ENCODE measurements at places on chromosomes 6 and 20. TPM values are rescaled to one million over a fixed set of nuclear protein-coding genes. Genes with fewer than 3 reads are reported as not detected.

TNNC2 gene
- 0.30 TPM for polyA plus RNA-seq

CCDC170 gene
- 0.08 TPM for polyA plus RNA-seq

ENPP3 gene
- polyA plus RNA-seq, result 0.07 TPM

NOTCH4 gene
- 42.2 TPM for polyA plus RNA-seq

SLC22A2 gene
- not detected for polyA plus RNA-seq

KIAA1755 gene
- 2.1 TPM for polyA plus RNA-seq

DEFB124 gene
- polyA plus RNA-seq, result 0.76 TPM

ADAM33 gene
- 21.2 TPM for polyA plus RNA-seq

SLC52A3 gene
- polyA plus RNA-seq, result 1.7 TPM

EYA4 gene
- 3.6 TPM for polyA plus RNA-seq

DNA sequence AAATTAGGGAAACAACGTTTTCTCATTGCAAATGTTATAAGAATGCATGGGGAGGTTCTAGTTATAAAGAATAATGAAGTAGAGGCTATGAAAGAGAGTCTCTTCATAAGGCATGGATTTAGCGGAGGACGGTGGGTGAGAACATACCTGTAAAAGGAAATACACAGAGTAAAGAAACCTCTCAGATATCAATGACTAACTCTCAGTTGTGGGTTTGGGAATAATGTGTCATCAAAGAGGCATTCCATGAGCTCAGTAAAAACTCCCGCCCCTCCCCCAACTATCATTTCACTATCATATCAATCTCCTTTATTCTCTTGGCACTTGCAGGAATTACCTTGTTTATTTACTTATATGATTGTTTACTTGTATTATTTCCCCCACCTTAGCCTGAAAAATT lies 695.4 kb downstream of the PTPRT start:
- DNase-seq, result no peak

DNA sequence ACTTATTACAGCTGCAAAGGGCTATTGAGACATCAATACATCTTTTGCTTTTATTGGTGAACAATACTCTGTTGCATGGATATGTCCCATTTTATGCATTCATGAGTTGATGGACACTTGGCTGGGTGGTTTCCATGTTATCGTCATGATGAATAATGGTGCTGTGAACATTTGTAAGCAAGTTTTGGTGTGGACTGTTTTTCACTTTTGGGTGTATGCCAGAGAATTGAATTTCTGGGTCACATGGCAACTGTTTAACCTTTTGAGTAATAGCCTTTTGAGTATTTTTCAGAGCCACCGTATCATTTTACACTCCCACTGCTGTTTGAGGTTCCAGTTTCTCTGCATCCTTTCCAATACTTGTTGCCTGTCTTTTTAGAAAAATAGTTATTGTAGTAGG lies 107.0 kb downstream of the JARID2 start:
- DNase-seq, result no peak

DNA sequence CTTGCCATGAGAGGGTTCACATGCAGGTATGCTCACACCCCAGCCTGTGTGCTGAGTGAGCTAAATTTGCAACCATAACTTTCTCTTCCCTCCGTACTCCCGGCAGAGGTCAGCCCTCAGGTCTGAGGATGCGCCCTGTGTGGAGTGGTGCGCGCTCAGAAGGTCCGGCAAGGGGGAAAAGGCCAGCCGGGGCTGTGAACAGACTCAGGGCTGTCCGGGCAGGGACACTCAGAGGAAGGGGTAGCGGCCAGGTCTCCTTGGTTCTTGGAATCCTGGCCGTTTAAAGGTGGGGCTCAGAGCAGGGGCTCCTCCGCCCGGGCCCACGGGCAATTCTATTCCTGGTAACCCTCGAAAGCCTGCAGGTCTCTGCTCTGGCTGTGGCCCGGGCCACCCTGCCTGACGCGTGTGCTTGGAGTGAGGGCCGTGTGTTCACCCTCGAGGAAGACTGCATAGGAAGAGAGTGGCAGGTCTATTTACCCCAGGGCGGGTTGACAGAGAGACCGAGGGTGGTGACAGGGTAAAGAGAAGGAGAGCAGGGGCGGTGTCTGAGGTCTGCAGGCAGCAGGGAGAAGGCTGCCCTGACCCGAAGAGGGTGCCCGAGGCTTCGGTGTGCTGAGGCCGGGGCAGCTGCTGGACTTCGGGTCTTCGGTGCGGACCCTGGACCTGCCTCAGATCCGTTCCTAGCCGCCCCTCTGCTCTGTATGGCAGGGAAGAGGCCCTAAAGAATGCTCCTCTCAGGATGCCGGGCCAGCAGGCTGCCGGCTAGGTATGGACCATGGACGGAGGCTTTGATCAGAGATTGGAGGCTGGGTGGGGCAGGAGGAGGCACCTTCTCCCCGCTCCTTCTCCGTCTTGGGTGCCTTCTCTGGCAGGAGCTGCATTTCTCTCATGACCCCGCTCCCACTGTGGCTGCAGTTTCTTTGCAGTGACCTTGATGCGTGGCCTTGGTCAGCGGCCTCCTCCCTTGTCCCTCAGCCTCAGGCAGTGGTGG lies 131.1 kb upstream of the ARMC2 start:
- no peak for DNase-seq

DNA sequence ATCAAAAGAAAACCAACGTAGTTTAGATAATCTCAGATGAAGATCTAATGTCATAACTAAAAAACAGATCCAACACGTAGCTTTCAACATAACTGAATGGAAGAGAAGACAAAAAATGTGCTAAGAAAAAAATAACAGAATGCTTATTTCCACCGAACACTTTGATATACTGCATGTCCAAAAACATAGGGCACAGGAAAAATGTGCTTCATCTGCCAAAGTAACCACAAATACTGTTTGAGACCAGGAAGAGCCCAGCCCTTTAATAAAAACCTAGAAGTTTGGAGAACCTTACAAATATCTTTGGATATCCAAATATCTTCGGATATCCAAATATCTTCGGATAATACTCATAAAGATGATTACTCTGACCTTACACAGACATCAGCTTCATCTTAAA lies 19.8 kb downstream of the LAMA4 start:
- no peak for DNase-seq

GRCh38 chr6:164507206-164507940 lies 802.0 kb downstream of the C6orf118 start:
- no peak for DNase-seq

DNA sequence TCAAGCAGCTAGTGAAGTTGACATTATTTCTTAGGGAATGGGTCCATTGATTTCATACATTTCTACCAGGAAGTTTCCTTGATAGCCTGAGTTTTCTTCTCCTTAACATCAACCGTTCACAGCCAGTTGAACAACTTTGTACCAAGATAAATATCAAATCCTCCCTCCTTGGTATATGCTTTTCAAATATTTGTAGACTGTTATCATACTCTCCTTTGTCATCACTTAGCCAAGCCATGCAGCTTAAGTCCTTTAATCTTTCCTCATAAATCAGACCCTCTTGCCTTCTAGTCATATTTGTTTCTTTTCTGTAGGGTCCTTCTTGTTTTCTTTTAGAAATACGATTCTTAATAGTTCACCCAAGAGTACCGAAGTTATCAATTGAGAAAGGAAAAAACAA lies 25.6 kb downstream of the RFX6 start:
- DNase-seq, result no peak

DNA sequence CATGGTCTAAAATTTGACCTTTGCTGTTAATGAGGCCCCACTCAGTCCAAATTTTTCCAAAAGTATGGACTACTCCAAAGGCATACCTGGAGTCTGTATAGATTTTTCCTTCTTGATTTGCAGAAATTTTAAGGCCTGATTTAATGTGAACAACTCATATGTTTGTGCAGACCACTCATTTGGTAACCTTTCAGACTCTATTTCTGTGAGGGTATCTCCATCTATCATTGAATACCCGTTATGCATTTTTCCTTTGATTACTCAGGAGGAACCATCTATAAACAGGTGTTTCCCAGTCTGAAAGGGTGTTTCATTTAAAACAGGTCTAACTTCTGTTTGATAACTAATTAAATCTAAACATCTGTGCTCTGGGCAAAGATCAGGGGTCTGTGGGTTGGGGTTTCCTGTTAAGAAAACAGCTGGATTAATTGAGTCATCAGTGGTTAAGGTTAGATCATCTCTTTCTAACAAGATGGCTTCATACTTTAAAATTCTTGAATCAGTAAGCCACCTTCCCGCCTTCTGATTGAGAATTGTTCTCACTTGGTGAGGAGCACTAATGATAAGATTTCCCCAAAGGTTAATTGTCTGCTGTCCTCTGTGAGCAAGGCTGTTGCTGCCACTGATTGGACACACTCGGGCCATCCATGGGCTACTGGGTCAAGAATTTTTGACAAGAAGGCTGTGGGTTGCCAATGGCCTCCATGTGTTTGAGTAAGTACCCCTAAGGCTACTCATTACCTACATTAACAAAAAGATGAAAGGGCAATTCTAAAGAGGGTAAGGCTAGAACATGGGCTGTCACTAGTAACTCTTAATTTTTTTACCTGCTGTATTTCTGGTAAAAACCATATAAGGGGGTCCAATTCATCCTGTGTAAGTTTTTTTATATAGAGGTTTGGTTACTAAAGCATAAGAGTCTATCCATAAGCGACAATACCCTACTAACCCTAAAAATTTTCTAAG lies 24.1 kb downstream of the HLA-B start:
- no peak for DNase-seq

DNA sequence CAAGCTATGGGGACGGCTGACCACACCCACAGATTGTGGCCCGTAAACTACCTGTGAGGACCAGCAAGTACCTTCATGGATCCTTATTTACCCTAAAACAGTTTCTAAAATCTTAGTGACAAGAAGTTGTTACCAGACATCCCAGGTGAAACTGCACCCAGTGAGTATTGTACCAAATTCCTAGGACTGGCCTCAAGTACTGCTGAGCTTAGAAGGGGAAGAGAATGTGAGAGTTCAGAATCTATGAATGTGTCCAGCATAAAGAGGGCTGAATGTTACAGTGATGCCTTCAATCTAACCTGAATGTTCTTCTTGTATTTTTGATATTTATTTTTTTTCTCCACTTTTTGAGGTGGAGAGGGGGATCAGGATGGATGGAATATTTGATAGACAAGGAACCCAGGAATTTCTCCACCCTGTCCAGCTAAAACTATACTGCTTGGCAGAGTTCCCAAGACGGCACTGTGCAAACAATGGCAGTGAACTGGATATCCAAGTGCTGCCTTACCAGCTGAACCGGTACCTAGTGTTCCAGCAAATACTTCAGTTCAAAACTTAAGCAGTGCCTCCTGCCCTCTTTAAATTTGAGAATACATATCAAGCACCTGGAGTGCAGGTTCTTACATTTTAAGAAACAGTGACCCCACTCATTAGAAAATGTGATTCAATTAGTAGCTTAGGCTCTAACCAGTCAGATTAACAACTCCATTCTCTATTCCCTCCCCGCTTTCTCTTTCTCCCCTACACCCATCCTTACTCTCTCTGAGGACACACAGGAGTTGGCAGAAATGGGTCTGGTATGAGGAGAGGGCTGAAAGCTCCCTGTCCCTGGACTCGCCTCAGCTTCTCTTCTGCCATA lies 427.3 kb upstream of the FLRT3 start:
- no peak for DNase-seq

DNA sequence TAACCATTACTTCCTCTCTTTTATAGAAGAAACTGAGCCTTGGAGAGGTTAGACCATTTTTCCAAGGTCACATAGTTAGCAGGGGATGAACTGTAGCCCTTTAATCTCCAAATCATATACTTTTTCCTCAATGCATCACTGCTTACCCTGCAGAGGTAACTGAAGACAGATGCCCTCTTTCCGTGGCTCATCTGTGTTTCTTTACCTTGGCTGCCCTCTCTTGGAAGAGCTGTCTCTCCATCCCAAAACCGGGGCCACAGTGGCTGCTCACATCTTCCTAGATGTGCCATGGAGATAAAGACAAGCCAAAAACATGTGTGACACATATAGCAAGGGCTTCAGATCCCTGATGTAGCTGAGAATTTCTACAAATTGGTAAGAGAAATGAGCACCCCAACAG lies 581 bp upstream of the ALDH8A1 start:
- no peak for DNase-seq

DNA sequence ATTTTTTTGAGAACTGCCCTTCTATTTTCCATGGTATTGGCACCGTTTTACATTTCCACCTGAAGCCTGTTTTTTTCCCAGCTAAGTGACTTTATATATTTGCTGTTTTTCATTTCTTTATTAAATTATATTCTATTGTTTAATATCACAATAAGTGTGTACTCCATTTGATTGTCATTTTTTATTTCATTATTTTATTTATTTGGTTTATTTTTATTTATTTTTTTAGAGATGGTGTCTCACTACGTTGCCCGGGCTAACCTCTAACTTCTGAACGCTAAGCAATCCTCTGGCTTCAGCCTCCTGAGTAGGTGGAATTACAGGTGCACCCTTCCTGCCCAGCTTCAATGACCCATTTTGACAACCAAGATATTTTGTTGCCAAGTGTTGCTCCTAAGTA lies 202.6 kb downstream of the SIM1 start:
- DNase-seq, result no peak

GRCh38 chr6:47438481-47439347 lies 38.9 kb upstream of the CD2AP start:
- DNase-seq, result peak; percentile 41

DNA sequence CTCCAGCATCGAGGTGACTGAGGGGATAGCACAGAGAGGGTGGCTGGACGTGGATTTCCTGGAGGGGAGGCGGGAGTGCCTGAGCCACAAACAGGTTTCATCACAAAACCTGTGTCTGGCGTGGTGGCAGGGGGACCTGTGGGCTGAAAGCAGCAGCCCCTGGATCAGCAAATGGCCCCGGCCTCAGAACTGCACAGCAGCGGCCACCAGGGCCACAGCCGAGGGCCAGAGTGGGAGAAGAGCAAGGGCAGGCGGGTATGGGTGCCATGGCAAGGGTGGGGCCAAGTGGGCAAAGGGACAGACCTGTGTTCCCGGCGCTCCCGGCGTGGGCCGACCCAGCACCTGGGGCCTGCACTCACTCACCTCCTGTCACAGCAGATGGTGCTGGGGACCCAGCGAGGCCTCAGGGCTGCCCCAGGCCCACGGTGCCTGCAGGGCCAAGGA lies 19.0 kb downstream of the NTSR1 start:
- peak; percentile 61 for DNase-seq

DNA sequence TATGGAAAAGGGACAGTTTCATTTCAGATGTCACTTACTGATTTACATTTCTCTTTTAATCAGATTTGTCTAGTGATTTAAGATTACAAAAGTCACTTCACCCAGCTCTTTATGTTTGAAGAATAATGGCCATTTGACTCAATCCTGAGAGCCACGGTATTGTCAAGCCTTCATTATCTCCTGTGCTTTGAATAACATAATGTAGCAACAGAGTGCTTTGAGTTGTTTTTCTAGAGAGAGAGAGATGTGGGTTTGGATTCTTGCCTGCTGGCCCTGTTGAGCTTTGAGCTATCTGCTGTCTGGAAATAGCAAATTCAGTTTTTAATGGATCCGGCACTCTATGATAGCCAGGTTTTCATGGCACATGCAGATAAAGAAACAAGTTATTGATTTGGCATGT lies 478.4 kb upstream of the SOX4 start:
- no peak for DNase-seq

GRCh38 chr6:39363280-39363679 lies 40.8 kb upstream of the KCNK16 start:
- DNase-seq, result no peak
